Activated T-helper 1 cell treated with anti-CD3 and anti-CD28 coated beads, Interleukin-12 subunit alpha, Interleukin-12 subunit beta, Interleukin-2, Interleukin-4 antibody, amounts not matched to agents 30 ng/mL and 10 ng/mL and 1 ng/mL, durations not matched to agents 14 hours and 24 hours and 36 hours (primary cell): ENCODE measurements at places on chromosomes 13 and 19.

DNA sequence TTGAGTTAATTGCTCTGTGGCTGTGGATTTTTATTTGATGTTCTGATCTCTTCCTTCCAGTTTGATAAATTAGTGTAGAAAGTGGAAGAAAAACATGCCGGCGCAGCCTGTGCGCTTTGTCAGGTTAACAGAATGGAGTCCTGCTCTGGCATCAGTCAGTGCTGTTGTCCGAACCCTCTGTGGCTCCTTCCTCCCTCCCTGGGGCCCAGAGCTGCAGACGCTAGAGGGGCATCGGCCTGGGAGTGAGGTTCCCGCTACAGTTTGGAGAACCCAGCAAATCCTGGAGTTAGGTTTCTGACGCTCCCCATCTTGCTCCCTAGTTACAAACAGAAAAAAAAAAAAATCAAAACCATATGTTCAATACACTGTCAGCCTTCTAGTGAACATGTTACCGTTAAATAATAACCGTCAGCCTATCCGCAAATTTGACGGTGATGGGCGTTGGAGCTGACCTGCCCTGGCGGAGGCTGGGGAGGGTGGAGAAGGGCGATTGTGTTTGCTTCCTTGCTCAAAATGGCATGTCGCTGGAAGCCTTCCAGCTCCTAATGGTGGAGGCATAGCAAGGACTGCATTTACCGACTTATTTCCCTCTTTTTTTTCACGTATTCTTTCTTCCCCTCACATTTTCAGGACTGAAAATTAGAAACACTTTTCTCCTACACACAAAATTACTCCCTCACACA is 13.6 kb downstream of the MBNL2 start:
- no peak for DNase-seq

GRCh38 chr13:102091231-102091630 is 310.6 kb downstream of the FGF14 start:
- no peak for DNase-seq

DNA sequence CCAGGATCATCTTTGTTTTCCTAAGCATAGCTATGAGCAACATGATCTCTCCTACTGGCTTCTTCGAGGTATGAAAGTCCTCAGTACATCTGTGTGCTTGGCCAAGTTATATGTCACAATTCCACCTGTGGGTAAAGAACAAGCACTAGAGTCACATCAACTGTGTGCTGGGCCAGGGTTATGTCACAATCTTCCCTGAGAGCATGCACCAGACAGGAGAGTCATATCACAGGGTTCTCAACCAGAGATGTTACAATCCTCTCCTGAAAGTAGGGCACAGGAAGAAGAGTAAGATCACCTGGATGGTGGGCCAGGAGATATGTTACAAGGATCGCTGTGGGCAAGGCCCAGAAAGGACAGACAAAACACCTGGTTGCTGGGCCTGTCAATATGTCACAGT is 143.7 kb downstream of the ZNF675 start:
- no peak for DNase-seq

DNA sequence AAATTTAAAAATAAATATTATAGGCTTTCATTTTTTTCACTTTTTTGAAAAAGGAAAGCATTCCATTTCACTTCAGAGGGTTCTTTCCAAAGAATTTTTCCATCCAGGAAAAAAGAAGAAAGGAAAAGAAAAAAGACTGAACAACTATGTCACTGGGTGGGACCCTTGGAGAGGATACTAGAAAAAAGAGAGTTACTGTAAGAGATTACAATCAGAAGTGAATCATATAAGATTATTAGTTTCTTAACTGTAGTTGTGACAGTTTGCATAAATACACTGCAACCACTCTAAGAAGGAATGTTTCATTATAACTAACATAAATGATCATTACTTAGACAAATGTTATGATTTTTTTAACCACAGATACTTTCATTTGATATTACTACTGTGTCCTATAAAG is 87.8 kb downstream of the KLF12 start:
- no peak for DNase-seq

- DNase-seq: no peak
Observed at GRCh38 chr13:111494641-111495040, 174.2 kb downstream of the TEX29 start.

GRCh38 chr13:113596321-113597200 is 12.0 kb downstream of the TFDP1 start:
- no peak for DNase-seq

DNA sequence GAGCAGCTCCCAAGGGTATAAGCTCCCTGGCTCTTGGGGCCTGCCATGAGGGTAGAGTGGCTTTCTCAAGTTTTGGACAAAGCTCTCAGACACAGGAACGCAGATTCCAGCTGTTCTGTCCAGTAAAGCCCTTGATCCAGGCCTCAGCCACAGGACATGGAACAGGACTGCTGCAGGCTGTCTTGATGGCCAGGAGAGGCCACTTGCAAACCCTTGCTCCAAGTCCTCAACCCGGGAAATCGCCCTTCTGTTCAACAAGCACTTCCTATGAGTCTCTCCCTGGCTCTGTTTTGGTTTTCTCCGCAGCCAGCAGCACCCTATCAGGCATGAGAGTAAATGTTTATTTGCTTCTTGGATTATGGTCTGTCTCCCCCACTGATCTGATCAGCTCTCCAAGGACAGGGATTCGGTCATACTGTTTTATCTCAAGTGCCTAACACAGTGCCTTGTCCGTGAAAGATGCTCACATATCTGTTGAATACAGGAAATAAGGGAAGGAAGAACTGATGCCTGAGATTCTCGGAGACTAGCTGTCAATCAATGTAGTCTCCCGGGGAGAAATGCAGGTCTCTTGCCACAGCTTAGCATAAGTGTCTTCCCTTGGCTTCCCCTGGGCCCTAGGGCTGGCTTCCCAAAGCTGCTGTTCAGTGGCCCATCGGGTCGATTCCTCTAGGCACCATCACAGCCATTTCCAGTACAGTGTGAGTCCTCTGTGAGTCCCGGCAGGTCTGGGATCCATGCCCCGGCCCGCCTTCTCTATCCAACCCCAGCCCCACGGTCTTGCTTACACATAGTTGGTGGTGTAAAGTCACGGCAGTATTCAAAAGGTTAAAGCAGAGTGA is 90.8 kb downstream of the TSHZ3 start:
- DNase-seq: no peak

- DNase-seq: no peak
Observed at GRCh38 chr19:30634996-30635975, 263.1 kb downstream of the ZNF536 start.

- DNase-seq: no peak
Observed at GRCh38 chr13:112248862-112249592, 127.1 kb upstream of the SPACA7 start.

DNA sequence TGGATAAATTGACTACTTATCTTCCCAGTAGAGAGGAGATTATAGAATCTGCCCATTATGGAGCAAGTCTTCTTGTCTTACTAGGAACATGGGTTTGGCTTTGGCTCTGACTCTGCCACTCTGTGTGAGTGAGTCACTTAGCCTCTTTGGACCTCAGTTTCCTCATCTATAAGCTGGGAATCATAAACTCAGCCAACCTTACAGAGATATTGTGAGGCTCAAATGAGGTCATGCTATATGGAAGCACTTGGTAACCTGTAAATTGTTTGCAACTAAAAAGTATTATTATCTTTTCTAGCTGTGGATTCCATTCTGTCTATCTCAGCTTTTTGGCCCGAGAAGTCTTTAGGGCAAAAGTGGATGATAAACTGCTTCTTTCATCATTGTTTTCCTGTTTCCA is 186.8 kb upstream of the TSC22D1 start:
- no peak for DNase-seq

DNA sequence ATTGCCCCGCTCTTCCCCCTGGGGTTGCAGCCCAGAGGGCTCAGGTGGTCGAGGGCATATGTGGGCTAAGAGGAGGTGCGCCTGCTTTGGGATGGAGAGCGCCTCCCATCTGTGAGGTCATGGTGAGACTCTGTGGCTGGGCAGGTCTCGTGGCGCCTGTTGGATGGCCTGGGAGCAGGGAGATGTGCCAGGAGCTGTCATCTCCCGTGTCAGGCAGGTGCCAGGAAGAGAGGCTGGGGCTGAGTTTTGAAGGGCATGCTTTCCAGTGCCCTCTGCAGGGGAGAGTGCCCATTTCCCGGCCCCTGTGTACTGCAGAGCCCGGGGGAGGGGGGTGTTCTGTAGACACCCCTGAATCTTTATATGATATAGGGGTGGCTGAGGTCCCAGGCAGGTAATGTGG is 2.8 kb downstream of the WTIP start:
- no peak for DNase-seq

GRCh38 chr13:98411617-98412265 is 165.2 kb downstream of the STK24 start:
- DNase-seq: no peak

- no peak for DNase-seq
Observed at GRCh38 chr13:87302931-87303330, 368.2 kb upstream of the SLITRK5 start.

GRCh38 chr13:50200988-50201387 is 185.7 kb downstream of the KCNRG start:
- no peak for DNase-seq

- DNase-seq: peak; percentile 52
Observed at GRCh38 chr19:35346193-35347052, 1.3 kb upstream of the FFAR1 start.

DNA sequence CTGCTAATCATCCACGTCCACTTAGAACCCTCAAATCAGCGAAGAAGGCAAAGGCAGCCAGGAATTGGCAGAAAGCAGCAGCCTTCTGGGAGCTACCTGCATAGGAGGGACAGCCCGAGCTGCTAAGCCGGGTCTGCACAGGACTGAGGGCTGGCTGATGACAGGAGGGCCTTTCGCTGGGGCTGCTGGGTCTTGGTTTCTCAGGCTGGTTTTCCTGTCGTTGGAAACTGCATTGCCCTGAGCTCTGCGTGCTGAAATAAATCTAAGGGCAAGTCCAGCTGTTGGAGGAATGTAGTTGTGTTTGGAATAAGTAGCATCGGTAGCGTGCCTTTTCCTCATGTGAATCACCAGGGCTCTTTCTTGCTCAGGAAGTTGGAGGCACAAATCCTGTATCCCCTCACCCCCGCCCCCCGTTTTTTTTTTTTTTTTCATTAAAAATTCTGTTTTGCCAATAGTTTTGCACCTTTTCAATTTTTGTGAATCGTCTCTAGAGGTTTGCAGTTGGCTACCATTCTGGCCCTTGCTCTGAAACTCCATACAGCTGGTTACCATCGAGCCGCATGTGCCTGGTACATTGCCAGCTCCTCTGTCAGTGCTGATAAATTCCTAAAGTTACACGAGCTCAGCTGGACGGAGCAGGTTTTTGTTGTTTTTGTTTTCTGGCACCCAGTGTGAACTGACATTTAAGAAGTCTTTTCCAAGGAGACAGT is 193.9 kb upstream of the RNF113B start:
- DNase-seq: no peak

GRCh38 chr13:34657716-34658115 is 284.4 kb upstream of the NBEA start:
- DNase-seq: no peak

DNA sequence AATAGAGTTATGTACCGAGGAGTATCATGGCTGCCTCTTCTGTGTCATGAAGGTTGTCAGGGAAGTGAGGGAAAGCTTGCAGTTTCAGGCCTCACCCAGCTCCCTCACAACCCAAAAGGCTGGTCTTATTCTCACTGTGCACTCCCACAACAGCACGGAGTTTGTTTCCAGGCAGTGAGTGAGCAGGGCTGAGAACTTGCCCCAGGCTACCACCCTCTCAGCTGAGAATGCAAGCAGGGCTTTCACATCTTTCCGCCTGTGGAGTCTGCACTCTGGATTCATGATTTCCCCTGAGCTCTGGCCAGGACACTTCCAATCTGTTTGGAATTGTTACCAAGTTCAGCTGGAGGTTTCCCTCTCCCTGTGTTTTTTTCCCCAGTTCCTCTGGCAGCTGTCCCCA is 2284.7 kb upstream of the PCDH20 start:
- DNase-seq: no peak

DNA sequence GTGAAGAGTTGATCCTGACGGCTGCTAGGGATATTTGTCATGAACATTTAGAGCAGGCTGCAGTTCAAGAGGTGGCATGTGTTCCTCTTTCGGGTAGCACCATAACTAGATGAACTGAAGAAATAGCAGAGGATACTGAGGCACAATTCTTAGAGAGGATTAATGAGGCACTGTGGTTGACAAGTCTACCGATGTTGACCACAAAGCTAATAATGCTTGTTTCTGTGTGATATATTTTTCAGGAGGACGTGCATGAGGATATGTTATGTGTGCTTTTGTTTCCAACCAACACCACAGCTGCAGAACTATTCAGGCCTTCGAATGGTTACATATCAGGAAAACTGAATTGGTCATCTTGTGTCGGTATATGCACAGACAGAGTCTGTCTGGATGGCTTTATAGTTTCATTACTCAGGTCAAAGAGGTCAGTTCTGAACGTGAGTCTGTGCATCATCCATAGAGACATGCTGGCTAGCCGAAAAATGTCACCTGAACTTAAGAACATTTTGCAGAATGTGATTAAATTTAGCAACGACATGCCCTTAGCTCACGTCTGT is 210.1 kb upstream of the IRS2 start:
- no peak for DNase-seq

- no peak for DNase-seq
Observed at GRCh38 chr19:23917856-23918255, 3.2 kb downstream of the ZNF726 start.

DNA sequence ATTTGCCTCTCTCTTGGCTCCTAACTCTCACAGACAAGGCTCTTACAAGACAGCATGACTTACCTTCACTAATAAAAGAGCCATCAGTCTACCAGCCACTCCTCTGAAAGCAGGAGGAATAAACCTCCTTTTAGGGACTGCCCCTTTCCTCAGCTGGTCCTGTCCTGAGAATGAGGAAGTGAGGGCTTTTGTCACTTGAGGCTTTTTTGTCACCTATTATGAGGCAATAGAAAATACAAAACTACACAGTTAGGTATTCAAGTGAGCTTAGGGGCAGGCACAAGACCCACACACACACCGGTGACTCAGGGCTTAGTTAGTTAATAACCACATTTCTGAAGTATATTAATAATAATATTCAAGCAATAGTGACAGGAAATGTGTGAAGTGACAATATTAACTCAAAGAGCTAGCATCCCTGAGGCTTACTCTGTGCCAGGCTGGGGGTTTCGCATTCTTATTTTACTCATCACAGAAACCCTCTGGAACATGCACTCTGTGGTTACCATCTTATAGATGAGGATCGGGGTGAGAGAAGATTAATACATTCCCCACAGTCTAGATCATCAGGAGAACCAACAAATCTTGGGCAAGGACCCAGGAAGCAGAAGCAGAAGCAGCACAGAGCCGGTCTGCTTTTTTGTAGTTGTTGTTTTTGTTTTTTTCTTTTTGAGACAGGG is 379.9 kb downstream of the LIG4 start:
- DNase-seq: no peak

GRCh38 chr19:21693399-21693798 is 74.0 kb downstream of the ZNF100 start:
- no peak for DNase-seq

DNA sequence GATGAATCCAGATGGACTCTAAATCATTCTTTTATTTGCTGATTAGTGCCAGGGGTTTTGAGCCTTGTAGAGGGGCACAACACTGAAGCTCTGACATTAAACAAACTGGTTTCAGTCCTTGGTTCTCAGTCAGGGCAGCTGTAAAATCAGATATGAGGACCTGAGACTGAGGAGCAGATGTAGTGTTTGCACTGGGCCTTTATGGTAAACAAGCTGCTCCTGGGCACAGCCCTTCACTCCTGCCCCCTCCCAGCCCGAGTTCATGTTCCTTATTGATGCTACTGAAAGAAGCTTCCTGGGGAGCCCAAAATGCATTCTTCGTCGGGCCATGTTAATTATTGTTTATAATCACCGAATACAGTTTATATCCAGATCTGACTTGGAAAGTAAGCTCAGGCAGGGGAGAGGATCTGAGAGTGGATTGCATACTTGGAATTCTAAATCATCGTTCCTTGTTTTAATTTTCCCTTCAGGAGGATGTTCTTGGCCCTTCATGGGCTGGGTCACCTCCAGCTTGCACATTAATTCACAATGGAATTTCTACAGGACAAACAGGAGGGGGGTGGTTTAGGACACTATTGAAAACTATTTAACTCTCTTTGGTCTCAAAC is 213.5 kb downstream of the FGF9 start:
- no peak for DNase-seq
